ENCODE measurements at places on chromosomes 3 and 15.

DNA sequence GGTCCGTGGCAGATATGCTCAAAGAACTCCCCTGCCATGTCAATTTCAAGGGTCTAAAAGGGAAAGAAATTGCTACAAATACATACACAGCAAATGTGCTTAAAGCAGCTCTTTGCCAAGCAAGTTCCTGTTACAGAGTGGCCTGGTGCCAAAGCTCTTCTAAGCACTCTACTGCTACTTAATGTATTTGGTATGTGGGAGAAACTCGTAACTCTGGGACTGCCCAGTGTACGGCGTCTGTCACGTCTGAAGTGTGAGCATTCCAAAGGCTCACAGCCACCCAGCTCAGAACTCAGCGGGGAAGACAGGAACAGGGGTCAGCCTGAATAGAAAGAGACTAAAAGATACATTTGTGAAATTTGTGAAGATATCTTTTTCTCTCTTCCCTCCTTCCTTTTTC is 54.6 kb downstream of the RBMS3 start:
- DNase-seq, result no peak

GRCh38 chr15:45729141-45729540 is 94.3 kb downstream of the SQOR start:
- DNase-seq, result no peak

GRCh38 chr15:57703387-57703786 is 3.1 kb upstream of the POLR2M start:
- no peak for DNase-seq

- no peak for DNase-seq
Observed at GRCh38 chr15:49902685-49903501, 216.1 kb downstream of the ATP8B4 start.

- no peak for DNase-seq
Observed at GRCh38 chr3:57164217-57164656, 916 bp downstream of the IL17RD start.
